ENCODE measurements at places on chromosomes 6 and 20.

- DNase-seq = no peak
Measured at GRCh38 chr20:56411759-56412472, at the start of gene CASS4. Gene CASS4 (plus strand): TSS chr20:56412260. CDS start chr20:56412459, 199 bp downstream.

- no peak for DNase-seq
Measured at GRCh38 chr6:146905181-146905704, 299.0 kb upstream of the STXBP5 start.

GRCh38 chr6:163994566-163994965 lies 580.0 kb downstream of the QKI start:
- DNase-seq = no peak

DNA sequence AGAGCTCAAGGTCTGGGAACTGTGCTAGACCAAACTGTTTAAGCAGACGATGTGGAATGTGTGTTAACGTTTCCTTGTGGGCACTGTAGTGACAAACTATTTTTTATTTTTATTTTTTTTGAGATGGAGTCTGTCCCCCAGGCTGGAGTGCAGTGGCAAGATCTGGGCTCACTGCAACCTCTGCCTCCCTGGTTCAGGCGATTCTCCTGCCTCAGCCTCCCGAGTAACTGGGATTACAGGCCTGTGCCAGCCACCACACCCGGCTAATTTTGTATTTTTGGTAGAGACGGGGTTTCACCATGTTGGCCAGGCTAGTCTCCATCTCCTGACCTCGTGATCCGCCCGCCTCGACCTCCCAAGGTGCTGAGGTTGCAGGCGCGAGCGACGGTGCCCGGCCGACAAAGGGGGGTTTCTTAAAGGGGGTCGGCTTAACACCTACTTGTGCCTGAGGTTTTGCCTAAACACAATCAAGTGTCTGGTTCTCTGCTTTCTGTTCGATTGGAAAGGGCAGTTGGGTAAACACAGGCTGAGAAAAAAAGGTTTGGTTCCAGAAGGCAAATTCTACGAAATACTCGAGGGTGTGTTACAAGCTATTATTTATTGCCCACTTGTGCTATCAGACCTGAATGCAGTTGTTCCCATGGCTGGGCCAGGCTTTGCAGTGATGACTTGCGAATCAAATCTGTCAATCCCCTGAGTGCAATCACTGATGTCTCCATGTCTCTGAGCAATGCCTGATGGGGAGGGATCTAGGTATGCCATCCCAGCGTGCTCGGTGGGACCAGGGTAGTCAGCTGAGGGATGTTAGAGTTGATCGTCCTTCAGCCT lies 1.3 kb downstream of the NOP56 start:
- no peak for DNase-seq

DNA sequence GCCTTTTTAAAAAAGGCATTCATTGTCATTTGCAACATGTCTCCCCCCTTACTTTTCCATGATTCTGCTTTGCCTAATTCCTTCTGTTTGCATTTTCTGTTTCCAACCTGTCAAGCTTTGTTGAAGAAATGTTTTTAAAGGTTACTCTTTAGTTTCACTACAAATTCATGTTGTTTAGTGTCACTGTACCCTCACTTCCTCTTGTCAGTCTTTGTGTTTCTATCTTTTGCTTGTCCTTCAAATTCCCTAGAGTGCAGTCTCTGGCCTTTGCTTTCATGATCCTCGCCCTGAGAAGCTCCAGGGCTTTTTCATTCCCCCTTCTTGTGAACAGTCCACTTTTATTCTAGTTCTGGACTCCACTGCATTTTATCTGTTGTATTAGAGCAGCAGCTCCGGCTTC lies 90.6 kb downstream of the MAP3K4 start:
- DNase-seq = no peak

- no peak for DNase-seq
Measured at GRCh38 chr6:125974214-125974866, 12.0 kb upstream of the TRMT11 start.

DNA sequence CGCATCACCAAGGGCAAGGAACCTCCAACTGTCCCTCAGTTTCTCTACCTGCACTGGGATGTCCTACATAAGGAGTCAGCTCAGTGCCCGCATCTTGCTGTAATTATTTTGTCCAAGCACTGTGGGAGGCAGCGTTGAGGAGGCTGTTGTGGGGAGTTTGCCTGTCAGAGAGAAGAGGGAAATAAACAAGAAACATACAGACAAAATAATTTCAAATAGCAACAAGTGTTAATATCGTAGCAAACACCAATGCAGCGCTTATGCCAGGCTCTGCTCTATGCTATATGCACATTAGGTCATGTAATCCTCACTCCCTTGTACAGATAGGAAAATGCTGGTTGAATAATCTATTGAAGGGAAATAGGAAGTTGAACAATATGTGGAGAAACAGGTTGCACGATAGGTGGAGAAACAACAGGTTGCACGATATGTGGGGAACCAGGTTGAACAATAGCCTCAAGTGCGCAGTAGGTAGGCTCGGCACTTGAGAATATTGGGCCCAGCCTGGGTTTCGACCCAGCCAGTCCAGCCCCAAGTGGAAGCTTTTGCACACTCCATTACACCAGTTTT lies 91.2 kb upstream of the SIRPA start:
- no peak for DNase-seq

DNA sequence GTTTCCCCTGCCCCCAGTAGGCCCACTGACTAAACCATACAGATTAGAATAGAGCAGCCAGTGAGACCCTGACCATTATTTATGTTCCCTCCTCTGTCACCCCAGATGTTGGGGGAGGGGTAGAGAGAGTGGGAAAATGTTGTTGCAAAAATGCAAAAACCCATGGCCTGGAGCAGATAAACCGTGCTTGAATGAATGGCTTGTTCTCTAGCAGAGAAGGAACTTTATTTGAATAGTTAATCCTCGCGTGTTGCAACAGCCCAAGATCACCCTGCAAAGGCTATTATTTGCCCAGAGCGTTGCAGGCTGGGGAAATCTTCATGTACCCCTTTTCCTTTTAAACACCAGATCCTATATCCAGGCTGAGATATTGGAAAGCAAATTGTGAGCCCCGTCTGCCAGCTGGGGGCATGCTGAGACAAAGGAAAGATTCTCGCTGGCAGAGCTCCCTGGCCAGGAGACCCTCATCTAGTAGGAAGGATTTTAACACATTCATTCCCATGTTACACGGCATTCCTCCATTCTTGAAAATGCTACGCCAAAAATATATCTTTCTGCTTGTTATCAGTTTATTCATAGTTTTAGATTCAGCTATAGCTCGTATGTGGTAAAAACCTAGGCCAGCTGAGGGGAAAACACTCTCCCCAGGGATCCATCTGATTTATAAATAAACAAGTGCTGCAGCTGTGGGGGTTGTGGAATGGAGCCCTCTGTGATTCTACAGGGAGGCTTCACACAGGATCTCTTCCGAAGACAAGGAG lies 53.0 kb downstream of the LINC00237 start:
- no peak for DNase-seq

- no peak for DNase-seq
Measured at GRCh38 chr6:1001655-1002349, 308.9 kb upstream of the EXOC2 start.

DNA sequence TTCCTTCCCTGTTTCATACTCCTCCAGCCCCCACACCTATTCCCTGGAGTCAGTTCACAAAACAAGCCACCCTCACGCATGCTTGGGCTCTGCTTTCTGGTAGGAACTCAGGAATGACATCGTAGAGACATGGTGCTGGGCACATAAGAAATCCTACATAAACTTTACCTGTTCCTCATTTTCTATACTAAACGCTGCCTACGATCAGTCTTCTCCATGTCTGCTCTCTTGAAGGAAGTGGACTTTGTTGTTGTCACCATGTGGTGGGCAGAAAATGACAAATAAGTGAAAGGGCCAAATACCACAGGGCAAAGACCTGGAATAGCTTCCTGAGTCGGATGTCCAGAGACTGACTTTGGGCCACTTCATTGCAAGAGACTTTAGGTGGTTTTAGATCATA lies 10.1 kb downstream of the MYLK4 start:
- no peak for DNase-seq

DNA sequence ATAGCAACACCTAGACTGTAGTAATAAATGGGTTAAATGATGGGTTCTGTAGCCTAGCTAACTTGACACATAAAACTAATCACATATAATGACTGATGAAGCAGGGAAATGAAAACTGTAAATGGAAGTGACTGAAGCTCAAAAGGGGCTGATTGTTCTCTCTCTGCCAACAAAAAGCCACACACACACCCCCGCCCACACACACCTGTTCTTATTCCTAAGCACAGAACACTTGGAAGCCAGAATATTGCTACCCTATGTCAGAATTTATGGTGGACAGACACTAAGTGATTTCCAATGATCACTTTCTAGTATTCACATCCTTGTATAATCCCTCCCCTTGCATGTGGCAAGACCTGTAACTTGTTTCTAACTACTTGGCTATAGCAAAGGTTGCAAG lies 603.5 kb downstream of the UTRN start:
- no peak for DNase-seq

GRCh38 chr20:10509376-10509775 lies 74.3 kb downstream of the SLX4IP start:
- no peak for DNase-seq

DNA sequence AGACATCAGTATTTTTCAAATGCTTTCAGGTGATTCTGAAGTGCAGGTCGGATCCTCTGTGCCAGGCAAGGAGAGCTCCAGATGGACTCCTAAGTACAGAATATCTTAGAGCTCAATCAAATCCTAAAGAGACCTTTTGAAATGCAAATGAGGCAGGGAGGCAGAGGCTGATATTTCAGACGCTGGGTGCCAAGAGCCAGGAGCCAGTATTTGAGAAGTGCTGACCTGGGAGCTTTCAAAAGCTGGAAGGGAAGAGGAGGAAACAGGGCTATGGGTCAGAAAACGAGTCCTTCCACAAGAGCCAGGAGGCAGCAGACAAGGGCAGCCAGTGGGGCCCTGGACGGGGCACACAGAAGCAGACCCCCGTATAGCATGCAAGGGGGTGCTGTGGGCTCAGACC lies 46.1 kb upstream of the DSN1 start:
- DNase-seq = no peak

DNA sequence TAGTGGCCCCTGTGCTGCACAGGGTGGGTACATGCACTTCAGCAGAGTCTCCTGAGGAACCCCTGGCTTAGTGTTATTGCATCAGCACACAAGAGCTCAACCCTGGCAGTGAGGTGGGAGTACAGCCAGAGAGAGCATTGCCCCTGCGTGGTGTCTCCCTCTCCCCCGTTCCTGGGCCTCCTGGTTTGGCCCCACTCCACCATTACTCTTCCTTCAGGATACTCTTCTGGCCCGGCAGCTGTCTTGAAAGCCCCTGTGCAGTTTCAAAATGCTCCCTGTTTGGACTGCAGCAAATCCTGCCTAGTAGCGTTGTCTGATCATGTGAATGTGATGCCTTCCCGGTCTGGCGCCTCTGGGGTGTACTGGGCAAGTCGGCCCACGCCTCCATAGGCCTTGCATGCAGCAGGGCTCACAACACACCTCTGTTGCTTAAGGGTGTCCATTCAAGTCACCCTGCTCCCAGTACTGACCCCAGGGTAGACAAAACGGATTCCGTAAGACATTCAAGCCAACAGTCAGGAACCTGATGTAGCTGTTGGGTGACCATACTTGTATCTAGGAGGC lies 32.1 kb downstream of the TXNDC5 start:
- no peak for DNase-seq

- DNase-seq = no peak
Measured at GRCh38 chr6:148179786-148180185, 162.9 kb upstream of the SASH1 start.

DNA sequence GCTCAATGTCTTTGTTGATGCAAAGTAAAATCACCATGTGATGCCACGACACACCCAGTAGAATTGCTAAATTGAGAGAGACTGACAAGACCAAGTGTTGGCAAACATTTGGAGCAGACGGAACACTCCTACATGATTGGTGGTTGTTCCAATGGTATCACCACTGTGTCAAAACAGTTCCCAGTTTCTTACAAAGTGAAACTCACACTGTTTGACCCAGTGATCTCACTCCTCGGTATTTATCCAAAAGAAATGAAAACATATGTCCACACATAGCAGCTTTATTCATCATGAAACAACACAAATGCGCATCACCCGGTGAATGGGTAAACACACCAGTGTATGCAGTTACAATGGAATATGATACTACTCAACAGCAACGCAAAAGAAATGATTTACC lies 74.0 kb upstream of the SULF2 start:
- DNase-seq = no peak

- no peak for DNase-seq
Measured at GRCh38 chr6:166267526-166267925, 40.7 kb downstream of the PRR18 start.

DNA sequence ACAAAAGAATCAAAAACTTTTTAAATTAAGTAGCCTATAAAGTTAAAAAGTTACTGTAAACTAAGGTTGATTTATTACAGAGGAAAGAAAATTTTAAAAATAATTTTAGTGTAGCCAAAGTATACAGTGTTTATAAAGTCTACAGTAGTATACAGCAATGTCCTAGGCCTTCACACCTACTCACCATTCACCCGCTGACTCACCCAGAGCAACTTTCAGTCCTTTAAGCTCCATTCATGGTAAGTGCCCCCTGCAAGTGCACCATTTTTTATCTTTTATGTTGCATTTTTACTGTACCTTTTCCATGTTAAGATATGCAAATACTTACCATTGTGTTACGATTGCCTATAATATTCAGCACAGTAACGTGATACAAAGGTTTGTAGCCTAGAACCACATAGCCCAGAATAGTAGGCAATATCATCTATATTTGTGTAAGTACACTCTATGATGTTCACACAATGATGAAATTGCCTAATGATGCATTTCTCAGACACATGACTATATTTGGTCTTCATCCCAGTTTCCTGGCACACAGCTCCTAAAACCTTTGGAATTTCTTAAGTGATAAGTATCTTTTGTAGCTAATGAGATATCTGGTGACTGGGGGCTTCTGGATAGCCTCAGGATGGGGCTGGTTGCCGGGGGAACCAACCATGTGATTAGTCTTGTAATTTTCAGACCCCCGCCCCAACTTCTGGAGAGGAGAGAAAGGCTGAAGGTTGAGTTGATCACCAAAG lies 111.0 kb downstream of the MRPL14 start:
- DNase-seq = no peak

DNA sequence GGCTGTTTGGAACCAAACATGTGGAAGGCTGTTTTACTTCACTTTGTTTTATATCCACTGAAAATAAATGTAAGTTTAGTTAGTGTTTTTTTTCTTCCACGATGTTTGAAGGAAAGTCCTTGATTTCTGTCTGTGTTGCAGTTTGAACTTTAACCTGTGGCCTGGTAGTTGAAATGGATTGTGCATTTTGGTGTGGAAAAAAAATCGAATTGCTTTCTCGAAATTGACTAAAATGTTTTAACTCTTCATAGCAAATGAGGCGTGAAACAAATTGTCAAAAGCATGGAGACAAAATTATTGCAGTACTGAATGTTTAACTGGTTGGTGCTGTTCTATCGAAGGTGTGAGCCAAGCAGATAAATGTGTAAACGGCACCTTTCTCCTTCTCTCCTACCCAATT lies 24.5 kb downstream of the ARID1B start:
- no peak for DNase-seq

DNA sequence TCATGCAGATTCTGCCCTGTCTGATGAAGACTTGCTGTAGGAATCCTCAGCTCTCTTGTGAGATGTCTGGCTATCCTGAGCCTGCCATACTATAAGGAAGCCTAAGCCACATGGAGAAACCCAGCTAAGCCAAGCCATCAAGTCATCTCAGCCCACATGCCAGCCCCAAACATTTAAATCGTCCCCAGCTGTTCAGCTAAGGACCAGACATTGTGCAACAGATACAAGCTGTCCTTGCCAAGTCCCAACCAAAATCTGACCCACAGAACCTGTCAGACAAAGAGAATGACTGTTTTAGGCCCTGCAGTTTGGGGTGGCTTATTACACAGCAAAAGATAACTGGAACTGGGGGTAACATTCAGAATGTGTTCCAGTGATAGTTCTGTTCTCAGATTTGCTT lies 36.8 kb upstream of the FOXC1 start:
- DNase-seq = no peak
